Upper lobe of left lung (tissue), 6 donors: ENCODE measurements at places on chromosomes 16 and 17.
A peak's percentile ranks its signal among the peaks of the same experiment; 100 is the strongest.

GRCh38 chr17:68381076-68381900 lies 76.0 kb downstream of the WIPI1 start:
- peak; percentile 70 for DNase-seq

GRCh38 chr16:49443576-49443975 lies 70.0 kb downstream of the C16orf78 start:
- no peak for DNase-seq

DNA sequence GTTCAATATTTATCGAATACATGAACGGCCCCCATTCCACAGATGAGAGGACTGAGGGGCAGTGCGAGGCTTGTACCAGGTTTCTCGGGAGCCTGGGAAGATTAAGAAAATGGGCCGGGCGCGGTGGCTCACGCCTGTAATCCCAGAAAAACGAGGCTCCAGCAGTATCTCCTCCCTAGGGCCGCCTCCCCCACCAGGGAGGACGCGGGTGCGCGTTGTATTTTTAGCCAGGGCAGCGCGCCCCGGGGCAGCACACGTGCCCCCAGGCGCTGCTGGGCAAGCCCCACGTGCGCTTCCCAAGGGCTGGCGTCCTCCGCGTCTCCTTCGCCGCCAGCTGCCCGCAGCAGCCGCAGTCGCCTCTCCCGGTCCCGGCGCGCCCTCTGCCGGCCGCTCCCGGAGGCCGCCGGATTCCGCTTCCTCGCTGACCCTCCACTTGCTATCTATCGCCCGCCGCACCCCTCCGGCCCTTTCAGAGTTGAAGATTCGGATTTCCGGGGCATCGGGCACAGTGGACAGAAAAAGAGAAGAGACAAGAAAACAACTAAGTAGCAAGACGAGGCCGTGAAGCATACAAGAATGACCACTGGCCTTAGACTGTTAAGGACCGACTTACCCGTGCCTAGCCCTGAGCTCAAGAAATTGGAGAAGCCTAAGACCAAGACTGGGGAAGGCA lies 1.9 kb upstream of the YBX2 start:
- DNase-seq: peak; percentile 98

DNA sequence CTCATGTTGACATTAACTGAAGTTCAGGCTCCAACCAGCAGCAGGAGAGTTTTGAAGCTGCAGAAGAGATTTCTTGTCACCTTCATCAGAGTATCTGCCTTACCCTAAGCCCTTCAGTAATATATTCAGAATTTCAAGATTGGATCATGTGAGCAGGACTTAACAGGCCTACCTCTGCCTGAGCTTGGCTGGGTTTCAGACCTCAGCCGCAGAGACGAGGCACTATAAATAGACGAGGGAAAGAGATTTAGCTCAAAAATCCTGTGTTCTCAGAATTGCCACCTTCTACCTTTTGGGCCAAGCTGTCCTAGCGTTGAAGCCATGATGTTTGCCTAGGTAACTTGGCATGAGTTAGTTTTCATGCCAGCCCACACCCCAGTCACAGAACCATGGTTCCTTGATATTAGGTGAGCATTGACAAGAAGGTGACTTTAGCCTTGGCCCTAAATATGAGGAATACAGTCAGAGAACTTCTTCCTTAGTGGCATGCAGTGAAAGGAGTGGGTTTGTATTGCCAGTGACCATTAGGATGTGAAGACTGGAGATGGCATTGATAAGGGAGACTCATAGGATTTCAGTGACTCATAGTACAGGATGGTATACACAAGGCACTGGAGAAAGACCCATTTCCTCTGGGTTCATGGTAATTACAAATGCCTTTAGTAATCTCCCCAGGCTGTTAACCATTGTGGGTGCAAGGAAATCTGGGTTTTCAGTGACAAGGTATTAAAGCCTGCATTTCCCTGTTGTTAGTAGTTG lies 224.3 kb downstream of the MSI2 start:
- DNase-seq: no peak

GRCh38 chr16:19175492-19176262 lies 7.6 kb downstream of the SYT17 start:
- DNase-seq: no peak

DNA sequence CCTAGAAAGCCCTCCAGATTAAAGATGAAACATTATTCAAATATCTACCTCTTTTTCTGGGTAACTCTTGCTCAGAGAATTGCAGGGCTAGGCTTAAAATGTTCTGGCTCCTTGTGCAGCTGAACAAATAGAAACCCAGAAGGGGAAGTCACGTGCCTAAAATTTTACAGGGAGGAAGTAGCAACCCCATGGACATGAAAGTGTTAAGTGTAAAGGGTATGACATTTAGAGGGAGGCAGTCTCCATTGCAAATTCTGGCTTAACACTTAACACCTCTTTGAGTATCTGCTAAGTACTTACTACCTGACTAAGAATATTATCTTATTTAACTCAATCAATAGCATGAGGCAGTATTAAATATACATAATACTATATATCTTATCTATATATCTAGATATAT lies 376.1 kb upstream of the ERCC4 start:
- DNase-seq: no peak

- DNase-seq: no peak
Measured at GRCh38 chr17:31583772-31584356, 192.4 kb downstream of the RAB11FIP4 start.

DNA sequence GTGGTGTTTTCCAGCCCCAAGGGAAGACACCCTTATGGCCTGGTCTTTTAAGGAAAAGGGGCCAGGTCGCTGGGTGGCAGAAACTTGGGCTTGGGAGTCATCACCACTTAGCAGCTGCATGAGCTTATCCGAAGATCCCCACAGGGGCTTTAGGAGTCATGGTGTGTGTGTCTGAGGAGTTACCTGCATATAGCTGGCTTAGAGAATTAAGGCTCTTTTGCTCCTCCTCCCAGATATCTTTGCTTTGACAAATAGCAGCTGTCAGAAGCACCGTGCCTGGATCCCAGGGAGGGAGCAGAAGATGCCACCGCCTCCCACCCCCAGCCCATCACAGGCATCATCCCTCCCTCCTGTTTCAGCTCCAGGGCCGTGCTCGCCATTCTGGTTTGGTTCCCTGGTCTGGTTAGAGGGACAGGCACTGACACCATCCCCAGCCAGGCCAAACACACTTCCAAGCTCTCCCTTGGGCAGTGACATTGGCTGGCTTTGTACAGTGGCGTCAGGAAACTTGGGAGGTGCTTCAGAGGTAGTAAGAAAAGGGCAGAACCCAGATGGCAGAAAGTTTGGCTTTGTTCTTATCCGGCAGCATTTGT lies 17.4 kb downstream of the LDHD start:
- DNase-seq: no peak

GRCh38 chr17:80888276-80889160 lies 103.1 kb upstream of the CHMP6 start:
- no peak for DNase-seq

DNA sequence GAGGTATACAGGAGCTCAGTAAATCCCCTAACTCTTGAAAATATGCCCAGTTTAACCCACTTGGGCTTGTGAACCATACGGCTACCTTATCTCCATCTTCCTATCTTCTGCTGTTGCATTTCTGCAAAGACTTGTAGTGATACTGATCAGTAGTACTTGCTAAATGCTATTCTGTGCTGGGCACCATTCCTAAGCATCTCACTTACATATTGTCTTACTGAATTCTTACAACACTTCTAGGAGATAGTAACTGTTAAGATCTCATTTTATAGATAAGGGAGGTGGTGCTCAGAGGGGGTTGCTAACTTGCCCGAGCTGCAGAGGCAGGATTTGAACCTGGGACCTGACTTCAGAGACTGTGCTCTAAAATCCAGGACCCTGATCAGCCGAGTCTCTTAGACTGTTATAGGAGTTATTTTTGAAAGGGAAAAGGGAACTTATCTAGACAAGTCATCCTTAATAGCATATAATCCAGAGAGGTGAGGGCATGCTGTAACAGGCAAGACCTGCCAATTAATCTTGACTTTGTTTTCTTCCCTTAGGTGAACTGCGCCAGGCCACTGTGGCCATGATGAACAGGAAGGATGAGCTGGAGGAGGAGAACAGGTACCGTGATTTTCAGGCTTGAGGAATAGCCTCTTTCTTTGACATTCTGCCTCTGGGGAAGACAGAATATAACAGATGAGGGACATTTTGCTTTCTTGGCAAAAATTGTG lies 149.7 kb downstream of the SNX29 start:
- DNase-seq: no peak

- no peak for DNase-seq
Measured at GRCh38 chr16:70781800-70782199, 19.2 kb downstream of the VAC14 start.

DNA sequence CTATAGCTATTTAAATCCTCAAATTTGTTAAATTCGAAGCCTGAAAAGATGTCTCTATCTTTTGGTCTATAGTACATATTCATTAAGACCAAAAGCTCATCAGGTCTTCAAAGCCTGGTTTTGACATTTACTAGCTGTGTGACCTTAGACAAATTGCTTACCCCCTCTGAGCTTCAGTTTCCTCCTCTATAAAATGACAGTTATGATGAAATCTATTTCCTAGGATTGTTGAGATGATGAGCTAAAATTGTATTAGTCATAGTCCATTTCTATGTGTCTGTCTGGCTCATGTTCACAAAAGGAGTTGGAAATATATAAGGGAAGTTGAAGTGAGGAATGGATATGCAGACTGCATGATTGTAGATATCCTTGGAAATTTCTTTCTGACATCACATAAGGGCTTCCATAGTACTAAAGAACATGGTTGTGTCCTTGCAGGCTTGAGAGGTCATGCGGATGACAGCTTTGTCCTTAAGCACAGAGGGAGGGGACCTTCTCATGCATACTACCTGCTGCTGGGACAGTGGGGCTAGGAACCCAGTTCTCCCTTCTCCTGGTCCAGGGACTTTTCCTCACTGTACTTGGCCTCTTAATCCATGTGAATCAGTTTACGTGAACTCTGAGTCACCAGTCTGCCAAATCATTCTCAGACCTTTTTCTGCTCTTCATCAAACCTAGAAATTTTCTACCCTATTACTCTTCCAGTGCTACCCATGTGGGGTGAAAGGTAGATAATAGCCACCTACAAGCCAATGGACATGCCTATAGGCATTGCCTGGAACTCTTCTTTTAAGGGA lies 487.5 kb upstream of the SALL1 start:
- no peak for DNase-seq

DNA sequence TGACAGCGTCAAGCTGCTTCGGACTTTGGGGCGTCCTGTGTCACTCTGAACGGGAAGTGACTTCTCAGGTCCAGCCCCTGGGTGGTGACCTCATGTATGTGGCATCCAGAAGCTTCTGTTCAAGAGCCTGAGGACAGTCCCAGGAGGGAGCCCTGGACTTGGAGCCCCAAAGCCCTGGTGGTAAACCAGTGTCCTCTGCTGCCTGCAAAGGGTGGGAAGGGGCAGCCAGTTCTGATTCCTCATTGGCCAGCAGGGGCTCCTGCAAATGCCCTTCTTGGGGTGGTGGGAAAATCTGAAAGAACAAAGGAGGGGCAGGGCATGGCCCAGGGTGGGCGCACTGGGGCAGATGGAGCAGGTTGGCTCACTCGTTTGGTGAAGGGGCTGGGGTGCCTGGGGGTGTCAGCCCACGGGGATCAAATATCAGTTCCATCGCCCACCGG lies 1.6 kb downstream of the OSGIN1 start:
- DNase-seq: peak; percentile 90

- DNase-seq: no peak
Measured at GRCh38 chr17:8875436-8875835, 8.0 kb upstream of the PIK3R6 start.

- DNase-seq: no peak
Measured at GRCh38 chr16:61261315-61261714, 774.9 kb downstream of the CDH8 start.

DNA sequence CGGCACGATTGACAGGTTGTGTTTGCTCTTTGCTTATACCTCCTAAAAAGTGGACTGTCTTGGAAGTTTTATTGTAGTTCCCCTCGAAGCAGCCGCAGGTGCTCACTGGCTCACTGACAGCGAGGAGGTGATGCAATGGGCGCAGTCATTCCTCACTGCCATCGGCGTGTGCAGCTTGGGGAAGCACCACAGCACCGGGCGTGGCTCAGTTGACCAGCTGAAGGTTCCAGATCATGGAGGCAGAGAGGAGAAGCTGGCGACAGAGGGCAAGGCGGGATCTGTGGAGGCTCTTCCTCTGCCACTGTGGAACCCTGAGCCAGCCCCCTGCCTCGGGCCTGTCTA lies 72.1 kb upstream of the TNRC6C start:
- peak; percentile 85 for DNase-seq

DNA sequence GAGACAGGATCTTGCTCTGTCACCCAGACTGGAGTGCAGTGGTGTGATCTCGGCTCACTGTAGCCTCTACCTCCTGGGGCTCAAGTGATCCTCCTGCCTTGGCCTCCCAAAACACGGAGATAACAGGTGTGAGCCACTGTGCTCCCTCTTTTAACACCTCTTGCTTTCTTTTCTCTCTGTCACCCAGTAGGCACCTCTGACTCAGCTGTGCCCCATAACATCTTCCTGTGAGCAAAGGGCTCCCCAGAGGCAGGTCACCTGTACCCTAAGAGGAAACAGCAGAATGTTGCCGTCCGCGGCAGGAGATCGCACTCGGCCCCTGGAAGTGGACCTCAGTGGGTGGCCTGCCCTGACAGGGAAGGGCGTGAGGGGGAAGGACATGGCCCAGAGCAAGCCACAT lies 918 bp upstream of the NLRC3 start:
- DNase-seq: no peak

GRCh38 chr17:6079155-6079888 lies 9.1 kb downstream of the WSCD1 start:
- no peak for DNase-seq

DNA sequence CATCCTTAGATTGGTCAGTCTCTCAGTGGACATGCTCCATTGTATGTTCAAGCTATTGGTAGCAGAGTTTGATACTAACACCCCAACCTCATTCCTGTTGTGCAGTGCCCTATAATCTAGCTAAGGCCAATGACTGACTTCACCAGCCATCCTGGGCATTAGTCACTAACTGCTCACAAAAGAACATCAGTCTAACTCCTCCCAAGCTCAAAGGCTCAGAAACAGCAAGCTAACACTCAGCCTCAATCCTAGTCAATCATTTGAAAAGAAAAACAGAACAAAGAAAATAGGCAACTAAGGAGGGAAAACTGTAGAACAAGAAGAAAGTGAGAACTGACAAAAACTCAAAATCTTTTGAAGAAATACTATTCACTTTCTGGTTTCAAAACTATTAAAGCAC lies 199.1 kb upstream of the C17orf78 start:
- no peak for DNase-seq

- no peak for DNase-seq
Measured at GRCh38 chr17:72901083-72901482, 191.4 kb downstream of the SLC39A11 start.

DNA sequence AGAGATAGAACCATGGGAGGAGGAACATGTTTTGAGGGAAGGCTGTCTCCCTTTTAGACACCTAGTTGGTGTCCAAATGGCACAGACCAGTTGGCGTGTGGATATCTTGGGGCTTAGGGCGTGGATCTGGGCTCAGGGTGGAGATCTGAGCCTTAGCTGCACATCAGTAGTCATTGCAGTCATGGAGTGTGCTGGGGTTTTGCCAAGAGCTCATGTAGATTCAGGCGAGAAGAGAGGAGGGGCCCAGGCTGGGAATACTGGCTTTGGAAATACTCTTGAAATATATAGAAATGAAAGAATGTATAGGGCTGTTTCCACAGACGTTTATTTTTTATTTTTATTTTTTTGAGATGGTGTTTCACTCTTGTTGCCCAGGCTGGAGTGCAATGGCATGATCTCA lies 92.0 kb downstream of the PRKCB start:
- no peak for DNase-seq
